Nucleus accumbens (tissue), 56 donors: ENCODE measurements at places on chromosomes 7 and 10.

GRCh38 chr7:142557971-142558582 is 191.2 kb upstream of the PRSS1 start:
- DNase-seq, result no peak

DNA sequence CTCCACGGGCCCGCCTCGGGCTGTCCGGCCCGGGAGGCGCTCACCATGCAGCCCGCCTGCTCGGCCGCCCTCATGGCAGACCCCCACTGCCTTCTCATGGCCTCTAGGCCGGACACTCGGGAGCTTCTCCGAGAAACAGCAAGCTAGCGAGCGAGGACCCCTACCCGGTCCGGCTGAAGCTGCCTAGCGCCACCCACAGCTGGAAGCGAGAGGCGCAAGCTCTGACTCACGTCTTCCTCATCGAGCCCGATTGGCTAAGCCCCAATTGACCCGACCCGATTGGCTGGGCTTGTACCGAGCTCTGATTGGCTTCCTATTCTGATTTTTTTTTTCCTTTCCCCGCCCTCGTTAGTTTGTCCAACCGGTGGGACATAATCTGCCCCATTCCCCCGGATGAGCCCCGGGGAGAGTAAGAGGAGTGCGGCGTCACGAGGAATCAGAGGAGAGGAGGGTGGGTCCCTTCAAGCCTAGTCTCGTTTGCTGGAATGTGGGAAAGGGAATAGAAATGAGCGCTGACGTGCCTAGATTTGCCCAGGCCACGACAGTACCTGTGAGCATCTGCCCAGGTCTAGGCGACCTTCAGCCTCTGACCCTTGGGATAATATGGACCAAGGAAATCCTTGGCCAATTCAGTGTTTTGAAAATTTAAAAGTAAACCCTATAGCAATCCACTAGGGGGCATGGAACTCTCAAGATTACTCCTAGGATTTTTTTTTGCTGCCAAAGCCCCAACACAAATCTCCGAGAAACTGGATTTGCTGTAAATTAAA is at the start of gene TYSND1:
TYSND1 (minus strand) TSS at position 212 of the 770 bp plus-strand sequence; CDS start at position 98, 114 bp downstream.
- DNase-seq, result peak; percentile 97

GRCh38 chr7:101235522-101235921 is 2.1 kb downstream of the CLDN15 start:
- DNase-seq, result no peak

DNA sequence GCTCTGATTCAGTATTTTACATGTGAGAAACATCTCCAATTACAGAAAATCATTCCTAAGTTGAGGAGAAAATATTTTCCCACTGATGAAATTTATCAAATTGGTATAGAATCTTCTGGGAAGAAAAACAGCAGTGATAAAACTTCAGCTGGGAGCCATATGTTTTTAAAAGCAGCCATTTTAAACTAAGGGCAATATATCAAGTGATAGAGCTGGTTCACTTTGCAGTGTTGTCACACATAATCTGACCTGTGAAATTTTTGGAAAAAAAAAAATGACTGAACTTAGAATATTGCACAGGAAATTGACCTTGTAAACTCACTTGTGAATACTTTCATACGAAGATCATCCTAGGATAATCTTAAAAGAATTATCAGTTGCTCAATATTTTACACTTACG is 10.5 kb upstream of the EZH2 start:
- no peak for DNase-seq

DNA sequence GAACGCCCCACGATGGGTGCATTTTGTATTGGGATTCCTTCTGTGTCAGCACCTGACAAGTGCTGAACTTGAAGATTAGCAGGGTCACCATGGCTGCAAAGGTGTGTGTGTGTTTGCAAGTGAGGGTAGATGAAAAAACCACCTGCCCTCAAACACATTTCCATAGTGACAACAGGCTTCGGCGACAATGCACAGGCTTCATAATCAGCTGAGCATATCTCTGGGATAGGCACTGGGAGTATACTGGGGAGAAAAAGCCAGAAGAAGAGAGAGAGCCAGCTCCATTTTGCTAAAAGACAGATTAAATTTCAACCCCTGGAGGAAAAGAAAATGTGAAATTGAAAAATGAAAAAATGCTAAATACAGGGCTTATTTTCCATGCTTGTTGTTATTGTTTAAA is 656.1 kb downstream of the INHBA start:
- DNase-seq, result no peak

DNA sequence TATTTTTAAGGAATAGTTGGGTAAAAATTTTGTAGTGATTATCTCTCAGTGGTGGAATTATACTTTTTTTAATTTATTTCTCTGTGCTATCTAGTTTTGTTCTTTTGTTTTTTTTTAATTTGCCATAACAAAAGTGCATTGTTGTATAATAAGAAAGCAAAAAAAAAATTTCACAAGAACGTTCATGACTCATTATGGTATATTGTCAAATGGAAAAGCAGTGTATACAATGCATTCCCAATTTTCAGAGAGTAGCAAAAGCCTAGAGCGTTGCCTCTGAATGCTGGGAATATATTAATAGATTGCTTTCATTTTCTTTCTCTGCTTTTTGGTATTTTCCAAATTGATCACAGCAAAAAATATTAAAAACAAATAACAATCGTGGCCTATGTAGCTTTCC is 46.3 kb upstream of the GPAM start:
- DNase-seq, result no peak

GRCh38 chr10:95841661-95842498 is 65.9 kb upstream of the CC2D2B start:
- no peak for DNase-seq

- no peak for DNase-seq
These were observed 33.3 kb downstream of the PKD1L1 start for GRCh38 chr7:47914717-47915615.

DNA sequence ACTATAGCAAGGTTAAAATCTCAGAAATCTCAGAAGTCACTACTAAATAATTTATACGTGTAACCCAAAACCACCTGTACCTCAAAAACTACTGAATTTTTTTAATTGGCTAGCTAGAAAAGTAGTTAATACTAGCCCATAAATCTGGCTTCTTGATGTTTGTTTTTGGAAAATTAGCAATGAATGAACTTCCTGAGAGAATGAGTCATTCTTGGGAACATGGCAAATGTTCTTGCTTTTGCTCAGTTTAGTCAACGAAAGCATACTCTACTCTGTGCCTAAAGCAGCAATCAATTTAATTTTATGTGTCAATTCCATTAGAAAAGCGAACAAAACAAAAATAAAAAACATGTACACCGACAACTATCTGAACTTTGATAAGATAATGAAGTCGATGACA is 69.2 kb downstream of the SEMA3E start:
- no peak for DNase-seq

GRCh38 chr10:86077271-86077670 is 289.3 kb downstream of the GRID1 start:
- DNase-seq, result no peak

DNA sequence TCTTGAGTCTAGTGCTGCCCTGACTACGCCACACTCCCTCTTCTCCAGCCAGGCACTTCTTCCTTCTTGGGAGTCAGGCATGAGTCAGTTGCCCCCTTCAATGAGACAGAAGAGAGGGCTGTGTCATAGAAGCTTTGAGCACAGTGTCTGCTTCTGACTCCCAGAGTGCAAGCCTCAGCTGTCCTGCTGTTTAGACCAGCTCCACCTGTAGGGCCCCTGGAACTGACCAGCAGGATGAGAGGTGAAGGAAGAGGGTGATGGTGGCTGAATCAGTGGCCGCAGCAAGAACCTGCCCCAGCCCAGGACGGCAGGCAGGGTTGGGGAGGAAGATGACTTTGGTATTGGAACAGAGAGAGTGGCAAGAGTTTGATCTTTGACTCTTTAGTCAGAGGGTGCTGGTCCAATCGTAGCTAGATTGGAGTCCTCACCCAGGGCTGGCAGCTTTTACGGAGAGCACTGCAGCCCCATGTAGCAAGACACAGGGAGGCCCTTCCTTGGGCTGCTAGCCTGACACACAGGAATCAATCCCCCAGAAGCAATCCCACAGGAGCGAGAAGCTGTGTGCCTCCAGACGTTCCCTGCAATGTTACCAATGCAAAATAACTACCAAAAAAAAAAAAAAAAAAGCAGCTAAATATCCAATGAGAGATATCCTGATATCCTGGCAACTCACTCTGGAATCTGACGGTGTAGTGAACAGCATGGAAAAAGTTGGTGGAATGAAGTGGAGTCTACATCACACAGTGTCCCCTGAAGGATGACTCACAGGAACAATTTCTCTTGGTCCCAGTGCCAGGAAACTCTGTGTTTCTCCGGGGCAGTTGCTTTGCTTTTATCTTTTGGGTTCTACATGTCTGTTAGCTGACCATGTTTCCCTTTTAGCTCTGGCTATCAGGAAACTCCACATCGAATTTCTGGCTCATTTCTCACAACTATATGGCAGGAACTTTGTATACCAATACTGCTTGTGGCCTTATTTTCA is 6.9 kb downstream of the C10orf62 start:
- DNase-seq, result no peak

DNA sequence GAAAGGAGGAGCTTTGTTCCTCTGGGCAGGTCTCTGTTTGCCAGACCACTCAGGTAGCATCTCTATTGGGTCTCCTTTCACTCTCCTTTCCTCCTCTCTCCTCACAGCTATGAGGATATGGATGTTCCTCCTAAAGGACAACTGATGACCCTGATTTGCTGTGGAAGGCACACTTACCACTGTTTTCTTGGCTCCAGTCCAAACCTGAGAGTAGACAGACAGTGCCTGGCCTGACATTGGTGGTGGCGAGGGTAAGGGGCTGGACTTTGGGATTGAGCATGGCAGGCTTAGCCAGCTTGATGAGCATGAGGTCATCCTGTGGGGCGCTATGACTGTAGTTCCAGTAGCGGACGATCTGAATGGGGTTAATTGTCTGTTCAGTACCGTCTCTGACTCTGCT is 3.6 kb downstream of the PRSS37 start:
- no peak for DNase-seq

DNA sequence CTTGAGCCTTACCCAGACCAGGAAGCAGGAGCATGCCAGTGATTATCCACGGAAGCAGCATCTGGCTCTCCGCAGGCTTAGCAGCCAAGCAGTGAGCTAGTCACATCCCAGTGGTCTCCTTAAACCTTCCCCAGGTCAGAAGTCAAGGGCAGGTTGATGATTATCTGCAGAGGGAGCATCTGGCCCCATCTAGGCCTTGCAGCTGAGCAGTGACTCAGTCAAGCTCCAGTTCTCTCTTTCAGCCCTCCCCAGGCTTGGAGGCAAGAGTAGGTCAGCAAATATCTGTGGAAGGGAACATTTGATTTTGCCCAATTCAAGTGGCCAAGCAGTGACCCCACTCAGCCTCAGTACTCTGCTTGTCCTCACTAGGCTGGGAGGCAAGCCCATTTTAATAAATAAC is 61.6 kb downstream of the ANKRD7 start:
- DNase-seq, result no peak

DNA sequence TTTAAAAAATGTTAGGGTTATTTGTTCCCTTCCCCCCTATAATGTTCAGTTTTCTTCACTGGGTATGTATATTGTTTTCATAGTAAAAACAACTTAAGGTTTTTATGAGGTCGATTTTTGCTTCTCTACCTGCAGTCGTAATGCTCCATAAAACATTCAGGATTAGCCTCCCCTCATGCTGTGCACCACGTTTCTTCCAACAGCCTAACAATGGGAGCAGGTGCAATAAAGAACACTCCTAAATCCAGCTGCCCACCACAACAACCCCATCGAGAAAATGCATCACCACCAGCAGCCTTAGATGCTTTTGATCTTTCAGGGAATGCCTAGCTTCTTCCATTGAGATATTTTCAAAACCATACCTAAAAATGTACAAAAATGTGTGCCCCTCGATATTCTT is 111.1 kb downstream of the ADAM12 start:
- no peak for DNase-seq

GRCh38 chr7:105149827-105150226 is 135.8 kb downstream of the KMT2E start:
- DNase-seq, result no peak

GRCh38 chr10:44863344-44864047 is 47.6 kb upstream of the TMEM72 start:
- no peak for DNase-seq

GRCh38 chr10:77359950-77360520 is 277.6 kb downstream of the KCNMA1 start:
- DNase-seq, result no peak

DNA sequence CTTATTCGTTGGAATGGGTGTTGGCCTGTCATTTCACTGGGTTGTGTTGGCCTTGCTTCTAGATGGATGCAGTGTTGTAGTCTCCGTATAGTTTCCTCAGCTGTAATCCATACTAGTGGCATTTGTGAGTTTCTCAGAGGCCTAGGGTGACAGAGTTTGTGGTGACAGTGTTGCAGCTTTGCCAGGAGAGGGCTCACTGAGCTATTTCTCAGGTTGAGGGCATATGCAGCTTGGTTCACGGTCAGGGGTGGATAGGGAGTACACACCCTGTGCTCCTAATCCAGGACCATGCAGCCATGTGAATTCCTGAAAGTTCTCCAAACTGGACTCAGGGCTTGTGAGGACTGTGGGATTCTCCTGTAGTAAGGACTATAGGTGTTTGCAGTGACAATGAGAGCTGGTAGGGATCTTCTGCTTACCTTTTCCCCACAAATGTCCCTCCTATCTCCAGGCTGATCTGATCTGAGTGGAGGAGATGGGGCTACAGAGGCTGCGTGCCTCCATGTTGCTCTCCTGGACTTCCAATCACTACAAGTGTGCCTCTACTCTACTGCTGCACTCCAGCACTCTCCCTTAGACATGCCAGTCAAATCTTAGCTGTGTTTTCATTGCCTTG is 229.0 kb downstream of the STK31 start:
- DNase-seq, result no peak

GRCh38 chr10:102646610-102647442 is 2.5 kb downstream of the TRIM8 start:
- DNase-seq, result peak; percentile 41

GRCh38 chr10:50432211-50433009 is 181.1 kb upstream of the ASAH2 start:
- DNase-seq, result no peak

DNA sequence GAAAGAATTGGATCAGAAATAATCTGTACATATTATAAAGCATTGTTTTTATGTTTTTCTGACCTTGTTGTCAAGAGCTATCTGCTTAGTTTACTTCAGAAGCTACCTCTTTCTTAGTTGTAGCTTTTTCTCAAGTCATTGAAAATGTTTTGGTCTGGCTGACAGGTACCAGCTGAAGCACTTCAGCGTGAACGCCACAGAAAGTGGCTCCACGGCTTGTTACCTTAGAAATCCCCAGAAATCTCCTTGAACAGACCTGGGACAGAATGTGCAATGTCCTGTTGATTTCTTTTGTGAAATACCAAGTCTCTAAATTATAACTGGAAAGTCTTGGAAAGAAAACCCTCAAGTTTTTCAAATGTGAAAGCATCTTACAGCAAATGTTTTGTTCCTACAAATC is 96.8 kb downstream of the ZMYND11 start:
- DNase-seq, result no peak
